ENCODE measurements at places on chromosomes 5 and 9.

- no peak for DNase-seq
Observed at GRCh38 chr5:3006961-3007551, 255.6 kb upstream of the IRX2 start.

GRCh38 chr9:36597412-36598178 lies 24.9 kb downstream of the MELK start:
- no peak for DNase-seq

GRCh38 chr5:169161022-169161680 lies 139.8 kb downstream of the SLIT3 start:
- no peak for DNase-seq

DNA sequence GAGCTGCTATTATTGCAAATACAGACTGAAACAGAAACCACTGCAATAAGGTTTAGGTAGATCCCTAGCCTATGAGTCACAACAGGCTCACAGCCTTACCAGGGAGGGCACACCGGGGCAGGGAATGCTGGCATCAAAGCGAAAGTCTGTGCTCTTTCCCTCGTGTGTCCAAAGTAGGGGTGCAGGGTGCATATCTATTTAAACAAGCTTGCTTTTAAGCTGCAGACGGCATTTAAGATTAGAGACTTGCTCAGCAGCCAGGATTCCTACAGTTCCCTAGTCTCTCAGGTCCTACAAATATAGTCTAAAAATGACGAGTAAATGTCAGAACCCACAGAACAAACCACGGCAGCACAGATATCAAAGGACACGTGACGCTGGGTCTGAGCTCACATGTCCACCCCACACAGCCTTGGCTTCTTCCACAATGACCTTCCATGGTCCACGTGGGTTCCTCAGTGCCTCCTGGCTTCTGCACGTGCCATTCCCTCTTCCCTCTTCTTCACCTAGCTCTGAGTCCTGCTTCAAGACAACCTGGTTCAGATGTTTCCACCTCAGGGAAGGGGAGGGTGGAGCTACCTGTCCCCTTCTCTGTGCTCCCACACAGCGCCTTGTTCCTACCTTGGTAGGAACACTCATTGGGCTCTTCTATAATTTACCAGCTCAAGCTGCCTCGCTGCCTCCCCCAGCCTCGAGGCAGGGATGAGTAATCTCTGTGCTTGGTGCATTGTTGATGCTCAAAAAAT lies 193.2 kb downstream of the MAPKAP1 start:
- DNase-seq: no peak

DNA sequence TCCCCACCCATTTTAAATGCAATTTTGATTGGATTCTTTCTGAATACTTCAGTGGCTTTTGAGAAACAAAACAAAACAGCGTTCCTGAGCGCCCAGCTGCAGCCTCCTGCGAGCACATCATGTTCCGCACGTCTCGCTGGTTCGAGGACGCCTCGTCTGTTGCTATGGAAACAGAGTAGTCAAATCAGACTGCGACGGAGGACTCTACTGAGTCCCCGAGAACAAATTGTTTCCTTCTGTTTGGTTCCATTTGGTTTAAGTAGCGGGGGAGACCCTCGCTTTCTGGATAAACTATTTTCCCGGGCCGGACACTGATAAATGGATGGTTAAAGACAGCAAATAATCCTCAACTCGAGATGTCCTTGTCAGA lies 69.0 kb downstream of the SLC28A3 start:
- DNase-seq: peak; percentile 25

GRCh38 chr5:143714629-143715028 lies 97.3 kb upstream of the HMHB1 start:
- no peak for DNase-seq

GRCh38 chr5:92644266-92644886 lies 936.6 kb downstream of the NR2F1-AS1 start:
- no peak for DNase-seq

GRCh38 chr9:133906932-133907910 lies 84.9 kb downstream of the VAV2 start:
- DNase-seq: no peak

GRCh38 chr5:107361945-107362344 lies 308.8 kb downstream of the EFNA5 start:
- no peak for DNase-seq

DNA sequence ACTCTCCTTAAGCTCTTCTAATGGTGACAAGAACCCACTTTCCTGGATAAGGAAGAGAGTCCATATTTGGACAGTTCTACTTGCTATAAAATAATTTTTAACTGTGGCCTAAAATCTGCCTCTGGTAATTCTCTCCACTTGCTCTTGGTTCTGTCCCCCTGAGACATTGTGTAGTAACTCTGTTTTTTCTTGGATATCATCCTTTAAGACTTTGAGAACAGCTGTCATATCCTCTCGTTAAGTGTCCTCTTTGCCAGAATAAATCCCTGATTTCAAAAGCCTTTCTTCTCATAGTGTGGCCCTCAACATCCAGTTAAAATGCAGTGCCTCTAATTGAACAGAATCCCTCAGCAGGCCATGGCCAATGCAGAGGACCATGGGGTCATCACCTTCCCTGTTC lies 101.5 kb downstream of the ARHGEF28 start:
- DNase-seq: no peak

DNA sequence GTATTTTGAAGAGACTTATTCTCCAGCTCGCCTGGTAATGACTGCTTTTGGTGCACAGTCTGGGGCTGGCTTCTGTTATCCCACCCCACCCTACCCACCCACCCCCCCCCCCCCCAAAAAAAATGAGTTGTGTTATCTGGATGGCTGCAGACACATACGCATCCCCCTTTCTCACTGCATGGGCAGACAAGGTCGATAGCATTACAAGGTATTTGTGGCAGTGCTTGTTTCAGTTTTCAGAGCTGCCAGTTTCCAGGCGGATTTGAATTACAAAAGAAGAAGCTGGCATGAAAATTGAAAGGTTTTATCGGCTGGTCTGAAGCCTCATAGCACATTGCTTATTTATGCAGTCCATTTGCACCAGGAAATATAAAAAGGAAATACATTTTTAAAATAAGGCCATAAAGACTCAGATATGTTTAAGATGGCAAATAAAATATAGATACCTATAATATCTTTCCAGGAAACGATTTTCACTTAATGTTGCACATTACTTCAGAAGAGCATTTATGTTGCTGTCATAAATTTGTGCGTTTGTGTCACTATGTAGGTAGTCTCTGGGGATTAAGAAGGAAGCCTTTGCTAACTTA lies 85.1 kb upstream of the GRHPR start:
- no peak for DNase-seq
